ENCODE measurements at places on chromosomes 5 and 9.

DNA sequence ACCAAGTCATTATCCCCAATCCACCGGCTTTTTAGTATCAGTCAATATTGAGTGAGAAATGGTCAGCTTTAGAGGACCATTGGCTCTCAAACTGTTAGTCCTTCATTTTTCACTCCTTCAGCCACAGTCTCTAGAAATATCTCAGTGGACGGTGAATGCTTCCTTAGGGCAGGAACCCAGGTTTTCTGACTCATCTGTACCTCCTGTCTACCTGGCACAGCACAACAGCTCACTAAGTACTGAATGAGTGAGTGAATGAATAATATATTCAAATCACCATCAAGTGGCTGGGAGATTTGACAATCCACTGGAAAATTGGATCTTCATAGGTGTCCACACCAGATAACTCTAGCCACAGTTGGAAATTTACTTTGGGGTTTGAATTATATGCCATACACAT, 609.5 kb upstream of the CLINT1 start:
- no peak for DNase-seq

GRCh38 chr5:104363567-104363966, 801.0 kb upstream of the NUDT12 start:
- no peak for DNase-seq

- peak; percentile 56 for DNase-seq
Measured at GRCh38 chr5:108278285-108279240, 103.3 kb downstream of the FBXL17 start.

DNA sequence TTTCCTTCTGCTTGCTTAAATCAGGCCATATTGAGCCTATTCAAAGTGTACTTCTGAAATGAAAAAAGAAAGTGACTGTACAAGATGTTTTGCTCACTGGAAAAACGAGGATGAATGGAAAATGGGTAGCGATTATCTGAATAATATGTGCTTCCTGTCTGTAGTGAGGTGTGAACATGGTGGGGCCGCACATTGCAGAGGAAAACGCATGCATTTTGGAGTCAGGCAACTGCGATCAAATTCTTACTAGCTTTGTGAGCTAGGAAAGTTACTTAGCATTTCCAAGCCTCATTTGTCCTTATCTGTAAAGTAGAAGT, 73.0 kb upstream of the PRSS3 start:
- no peak for DNase-seq

DNA sequence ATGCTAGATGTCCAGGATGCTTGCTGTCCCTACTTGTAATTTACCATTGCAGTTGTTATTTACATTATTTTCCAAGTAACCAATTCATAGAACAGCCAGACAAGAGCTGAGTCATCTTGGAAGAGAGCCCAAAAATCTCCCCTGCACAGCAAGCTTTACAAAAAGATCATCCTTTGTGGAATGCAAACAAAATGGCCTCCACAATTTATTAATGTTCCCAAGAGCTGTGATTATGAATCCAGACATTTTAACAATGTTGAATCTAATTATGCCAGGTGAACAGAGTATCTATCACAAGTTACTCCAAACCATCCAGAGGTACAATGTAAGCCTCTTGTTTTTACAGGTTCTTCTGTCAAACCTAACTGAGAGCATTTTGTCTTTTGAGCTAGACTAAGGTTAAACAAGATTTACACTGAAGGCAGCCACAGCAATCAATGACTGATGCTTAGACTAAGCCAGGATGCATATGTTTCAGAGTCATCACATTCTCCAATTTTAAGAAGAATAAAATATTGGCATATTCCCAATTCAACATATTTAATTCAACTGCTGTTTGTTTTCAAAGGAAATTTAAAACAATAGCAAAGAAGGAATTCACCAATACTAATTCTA, 95.3 kb upstream of the SLC12A2 start:
- DNase-seq = no peak

DNA sequence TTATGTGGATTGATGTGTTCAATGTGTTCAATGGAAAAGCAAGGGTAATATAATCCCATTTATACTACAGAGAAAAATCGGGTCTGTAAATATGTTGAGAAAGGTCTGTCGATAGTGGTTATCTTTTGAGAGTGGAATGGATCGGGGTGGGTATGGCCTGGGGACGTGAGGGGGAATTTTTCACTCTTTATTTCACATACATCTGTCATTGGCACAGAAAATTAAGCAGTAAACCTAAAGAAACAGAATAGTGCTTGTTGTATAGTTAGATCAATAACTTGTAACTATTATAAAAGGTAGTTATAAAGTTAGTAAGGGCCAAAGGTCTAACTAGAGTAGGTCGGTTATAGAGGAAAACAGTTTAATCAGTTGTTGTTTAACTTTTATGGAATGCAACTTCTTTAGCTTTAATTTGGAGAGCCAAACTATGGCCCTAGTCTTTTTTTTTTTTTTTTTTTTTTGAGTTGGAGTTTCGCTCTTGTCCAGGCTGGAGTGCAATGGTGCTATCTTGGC, 66.1 kb upstream of the ABL1 start:
- DNase-seq = no peak

DNA sequence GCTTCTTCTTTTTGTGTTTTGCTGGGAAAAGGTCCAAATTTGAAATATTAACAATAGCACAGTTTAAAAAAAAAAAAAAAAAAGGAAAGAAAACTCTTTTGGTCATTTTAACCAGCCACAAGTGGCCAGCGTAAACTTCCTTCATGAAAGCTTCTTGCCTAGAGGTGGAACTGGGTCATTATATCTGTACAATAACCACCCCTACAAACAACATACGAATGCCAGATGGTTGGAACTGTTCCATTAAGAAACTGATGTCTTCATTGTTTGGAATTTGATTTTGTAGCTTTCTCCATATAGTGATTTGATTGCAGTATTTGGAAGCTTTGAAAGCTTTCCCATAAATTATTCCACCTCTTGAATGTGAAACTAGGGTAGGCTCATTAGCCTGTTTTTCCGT, 18.3 kb upstream of the LPAR1 start:
- DNase-seq = no peak

DNA sequence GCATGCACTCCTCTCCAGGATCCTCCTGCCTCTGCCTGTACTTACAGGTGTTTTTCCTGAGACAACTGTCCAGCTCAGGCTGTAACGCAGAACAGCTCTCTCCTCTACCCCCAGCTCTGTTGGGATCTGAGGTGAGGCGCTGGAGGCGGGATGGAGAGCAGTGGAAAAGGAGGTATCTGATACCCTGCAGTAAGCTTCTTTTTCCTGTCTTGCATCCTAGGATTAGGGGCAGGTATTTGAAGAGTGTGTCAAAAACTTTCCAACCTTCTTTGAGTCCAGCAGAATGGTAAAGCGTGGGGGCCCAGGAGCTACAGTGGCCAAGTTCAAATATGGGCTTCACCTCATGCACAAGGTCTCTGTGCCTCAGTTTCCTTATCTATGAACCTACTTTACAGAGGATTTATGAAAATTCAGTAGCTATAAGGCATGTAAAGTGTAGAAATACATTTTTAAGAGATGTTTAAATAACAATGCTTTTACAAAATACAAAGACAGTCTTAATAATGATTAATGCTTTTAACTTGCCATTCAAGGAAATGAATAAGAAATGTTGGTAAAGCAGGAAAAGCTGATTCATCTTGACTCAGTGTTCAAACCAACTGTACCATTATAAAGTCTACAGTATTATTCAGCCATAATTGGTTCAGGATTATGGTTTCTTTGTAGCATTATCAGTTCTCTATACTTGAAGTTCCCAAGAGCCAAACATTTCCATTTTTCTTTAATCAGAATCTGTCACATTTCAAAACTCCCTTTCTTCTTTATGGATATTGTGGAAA, 26.1 kb downstream of the MAP1B start:
- DNase-seq = no peak

GRCh38 chr9:18074041-18074440, 399.9 kb upstream of the ADAMTSL1 start:
- no peak for DNase-seq

DNA sequence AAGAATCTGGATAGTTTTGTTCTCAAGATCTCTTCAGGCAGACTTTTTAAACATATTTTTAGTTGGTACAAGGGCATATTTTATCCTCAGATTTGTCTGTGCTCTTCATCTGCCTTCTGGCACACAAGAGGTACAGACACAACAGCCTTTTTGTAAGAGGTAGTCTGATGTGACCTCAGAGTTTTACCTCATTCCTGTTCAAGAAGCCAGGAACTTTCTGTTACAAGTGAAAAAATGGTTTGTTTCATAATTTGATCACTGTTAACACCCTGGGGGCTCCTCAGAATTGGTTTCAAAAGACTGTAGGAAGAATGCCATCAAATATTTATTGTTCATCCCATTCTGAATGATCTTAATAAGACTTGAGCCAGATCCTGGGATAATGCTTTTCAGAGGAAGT, 136.7 kb downstream of the PRKACG start:
- no peak for DNase-seq

GRCh38 chr5:58318468-58318867, 141.4 kb downstream of the PLK2 start:
- no peak for DNase-seq

DNA sequence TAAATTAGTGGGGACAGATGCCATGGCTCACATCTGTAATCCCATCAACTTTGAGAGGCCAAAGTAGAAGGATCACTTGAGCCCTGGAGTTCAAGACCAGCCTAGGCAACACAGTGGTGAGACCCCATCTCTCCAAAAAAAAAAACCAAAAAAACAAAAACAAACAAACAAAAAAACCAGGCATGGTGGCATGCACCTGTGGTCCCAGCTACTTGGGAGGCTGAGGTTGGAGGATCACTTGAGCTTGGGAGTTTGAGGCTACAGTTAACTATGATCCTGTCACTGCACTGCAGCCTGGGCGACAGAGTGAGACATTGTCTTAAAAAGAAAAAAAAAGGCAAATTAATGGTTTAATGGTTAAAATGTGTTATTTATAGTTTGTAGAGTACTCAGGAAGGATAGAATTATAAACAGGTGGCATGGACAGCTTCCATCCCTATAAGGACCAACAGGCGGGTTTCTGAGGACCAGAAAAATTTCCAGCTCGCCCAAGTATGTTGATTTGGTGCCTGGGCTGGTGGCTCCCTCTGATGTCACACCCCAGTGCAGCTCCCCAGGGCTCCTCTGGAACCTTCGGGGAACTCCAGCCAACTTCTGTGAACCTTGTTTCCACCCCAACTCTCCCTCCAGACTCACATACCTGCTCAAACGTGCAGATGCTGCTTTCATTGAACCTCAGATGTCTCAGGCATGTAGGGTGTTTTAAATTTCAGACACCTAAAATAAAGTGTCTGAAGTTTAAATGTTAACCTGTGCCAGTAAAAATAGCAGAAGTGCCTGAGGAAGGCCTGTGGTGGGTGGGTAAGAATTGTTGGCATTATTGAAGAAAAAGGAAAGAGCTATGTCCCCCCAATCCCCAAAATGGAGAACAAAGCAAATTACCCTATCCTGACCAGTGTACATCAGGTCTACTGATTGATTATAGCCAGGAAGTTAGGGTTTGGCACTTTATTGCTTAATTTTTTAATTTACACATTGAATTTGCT, 69.0 kb downstream of the TRIO start:
- peak; percentile 20 for DNase-seq

GRCh38 chr5:11261241-11261640, 500.2 kb upstream of the DAP start:
- no peak for DNase-seq

- DNase-seq = no peak
Measured at GRCh38 chr9:91001146-91001611, 199.6 kb downstream of the SYK start.

DNA sequence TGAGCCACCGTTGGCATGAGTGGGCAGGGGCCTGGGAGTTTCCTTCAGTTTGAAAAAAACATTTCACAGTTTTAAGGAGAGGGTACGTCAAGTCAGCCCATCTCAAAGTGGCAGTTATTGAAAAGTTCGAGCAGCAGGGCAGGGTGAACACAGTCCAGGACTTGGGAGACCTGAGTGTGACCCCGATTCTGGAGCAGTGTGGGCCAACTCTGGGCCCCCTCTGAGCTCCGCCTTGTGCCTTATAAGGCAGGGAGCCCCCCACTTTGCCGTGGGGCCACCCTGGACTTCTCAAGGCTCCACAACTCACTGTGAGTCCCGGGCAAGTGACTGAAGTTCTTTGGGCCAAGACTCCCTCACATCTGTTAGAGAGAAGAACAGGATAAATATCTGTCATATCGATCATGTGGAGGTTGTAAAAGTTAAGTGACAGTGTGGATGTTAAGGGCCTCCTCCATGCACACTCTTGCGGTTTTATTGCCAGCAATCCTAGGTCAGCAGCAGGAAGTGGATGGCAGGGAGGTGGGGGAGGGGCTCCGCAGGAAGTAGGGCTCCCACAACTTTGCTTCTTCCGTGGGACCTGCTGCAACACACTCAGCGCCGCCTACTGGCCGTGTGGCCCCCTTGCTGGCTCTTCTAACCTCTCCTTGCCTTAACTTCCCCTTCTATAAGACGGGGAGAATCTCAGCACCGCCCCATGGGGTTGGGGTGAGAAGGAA, 38.4 kb downstream of the HRH2 start:
- DNase-seq = peak; percentile 74

DNA sequence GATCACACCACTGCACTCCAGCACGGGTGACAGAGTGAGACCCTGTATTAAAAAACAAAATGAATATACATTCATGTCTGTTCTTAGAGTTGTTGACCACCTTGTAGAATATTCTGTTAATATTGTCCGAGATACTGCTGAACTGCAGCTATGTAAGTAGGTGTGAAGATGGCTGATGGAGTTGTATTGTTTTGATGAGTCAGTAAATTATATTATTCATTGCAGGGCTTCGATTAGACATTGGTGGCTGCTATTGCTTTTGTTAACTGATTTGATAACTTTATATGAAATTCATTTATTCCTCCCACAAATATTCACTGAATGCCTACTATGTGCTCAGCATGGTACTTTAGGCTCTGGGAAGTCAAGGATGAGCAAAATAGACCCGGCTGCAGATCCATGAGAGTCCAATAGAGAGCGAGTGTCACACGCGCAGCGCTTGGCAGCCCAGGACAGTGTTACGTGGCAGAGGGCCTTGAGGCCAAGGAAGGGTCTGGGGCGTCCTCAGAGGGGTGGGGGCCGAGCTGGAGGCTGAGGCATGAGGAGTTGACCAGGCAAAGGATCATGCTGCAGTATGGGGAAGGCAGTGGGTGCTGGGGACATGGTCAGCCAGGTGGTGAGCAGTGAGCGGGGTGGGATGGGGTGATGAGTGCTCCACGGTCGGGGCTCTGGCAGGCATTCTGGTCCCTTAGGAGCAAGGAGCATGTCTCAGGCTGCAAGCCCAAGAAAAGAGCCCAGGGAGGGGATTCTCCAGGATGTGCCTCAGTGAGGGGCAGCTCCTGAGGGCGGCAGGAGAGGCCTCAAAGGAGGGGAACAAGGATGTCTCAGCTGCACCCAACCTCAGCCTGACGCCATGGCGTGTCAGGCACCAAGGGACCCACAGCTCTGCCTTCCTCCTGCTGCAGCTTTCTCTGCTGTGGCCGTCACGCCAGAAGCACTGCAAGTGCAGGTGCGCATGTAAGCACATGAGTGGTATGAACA, 243.5 kb downstream of the GADD45G start:
- DNase-seq = peak; percentile 35
